Natural killer cell treated with Interleukin-12 subunit alpha and Interleukin-12 subunit beta and Interleukin-15 and Interleukin-18, amount 100 ng/mL, for 72 hours (primary cell): ENCODE measurements at places on chromosomes 16 and 17.

GRCh38 chr17:39822051-39822451, 42.1 kb downstream of the IKZF3 start:
- DNase-seq = no peak

- DNase-seq = no peak
Measured at GRCh38 chr16:89281829-89282228, 64.3 kb downstream of the ZNF778 start.

DNA sequence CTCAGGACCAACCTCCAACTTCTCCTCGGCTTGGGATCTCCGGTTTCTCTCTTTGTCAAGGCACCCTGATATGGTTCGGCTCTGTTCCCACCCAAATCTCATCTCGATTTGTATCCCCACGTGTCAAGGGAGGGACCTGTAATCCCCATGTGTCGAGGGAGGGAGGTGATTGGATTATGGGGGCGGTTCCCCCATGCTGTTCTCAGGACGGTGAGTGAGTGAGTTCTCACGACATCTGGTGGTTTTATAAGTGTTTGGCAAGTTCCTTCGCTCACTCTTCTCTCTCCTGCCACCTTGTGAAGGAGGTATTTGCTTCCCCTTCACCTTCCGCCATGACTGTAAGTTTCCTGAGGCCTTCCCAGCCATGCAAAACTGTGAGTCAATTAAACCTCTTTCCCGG, 117.9 kb downstream of the SEC14L1 start:
- no peak for DNase-seq

GRCh38 chr17:63435681-63436522, 10.2 kb downstream of the CYB561 start:
- no peak for DNase-seq

DNA sequence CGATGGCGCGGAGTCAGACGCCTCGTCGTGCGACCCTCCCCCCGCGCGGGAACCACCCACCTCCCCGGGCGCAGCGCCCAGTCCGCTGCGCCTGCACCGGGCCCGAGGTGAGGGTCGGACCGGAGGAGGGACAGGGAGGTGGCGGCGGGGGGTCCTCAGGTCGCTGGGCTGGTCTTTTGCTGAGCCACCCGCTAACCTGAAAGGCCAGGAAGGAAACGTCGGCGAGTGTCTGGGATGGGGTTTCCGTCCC, 4.9 kb downstream of the TBX2 start:
- DNase-seq = no peak

- DNase-seq = no peak
Measured at GRCh38 chr17:9020824-9021157, 519 bp upstream of the NTN1 start.

- DNase-seq = no peak
Measured at GRCh38 chr16:58031016-58031800, 5.7 kb downstream of the MMP15 start.

DNA sequence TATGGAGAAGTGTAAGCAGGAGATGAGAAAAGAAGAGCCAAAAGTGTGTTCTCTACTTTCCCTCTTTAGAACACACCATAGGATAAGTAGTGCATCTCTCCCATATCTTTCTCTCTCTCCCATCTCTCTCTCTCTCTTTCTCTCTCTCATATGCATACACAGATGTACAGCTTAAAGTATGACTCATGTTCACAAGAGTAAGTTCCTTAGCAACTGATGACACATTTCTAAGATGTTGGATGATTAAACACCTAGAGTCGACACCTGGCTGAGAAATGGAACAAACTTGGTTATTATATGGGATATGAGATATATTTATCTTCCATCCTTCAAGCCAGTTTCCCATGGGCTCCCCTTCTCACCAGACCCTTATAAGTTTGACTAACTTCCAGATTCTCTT, 113.5 kb downstream of the TMEM132E start:
- no peak for DNase-seq

DNA sequence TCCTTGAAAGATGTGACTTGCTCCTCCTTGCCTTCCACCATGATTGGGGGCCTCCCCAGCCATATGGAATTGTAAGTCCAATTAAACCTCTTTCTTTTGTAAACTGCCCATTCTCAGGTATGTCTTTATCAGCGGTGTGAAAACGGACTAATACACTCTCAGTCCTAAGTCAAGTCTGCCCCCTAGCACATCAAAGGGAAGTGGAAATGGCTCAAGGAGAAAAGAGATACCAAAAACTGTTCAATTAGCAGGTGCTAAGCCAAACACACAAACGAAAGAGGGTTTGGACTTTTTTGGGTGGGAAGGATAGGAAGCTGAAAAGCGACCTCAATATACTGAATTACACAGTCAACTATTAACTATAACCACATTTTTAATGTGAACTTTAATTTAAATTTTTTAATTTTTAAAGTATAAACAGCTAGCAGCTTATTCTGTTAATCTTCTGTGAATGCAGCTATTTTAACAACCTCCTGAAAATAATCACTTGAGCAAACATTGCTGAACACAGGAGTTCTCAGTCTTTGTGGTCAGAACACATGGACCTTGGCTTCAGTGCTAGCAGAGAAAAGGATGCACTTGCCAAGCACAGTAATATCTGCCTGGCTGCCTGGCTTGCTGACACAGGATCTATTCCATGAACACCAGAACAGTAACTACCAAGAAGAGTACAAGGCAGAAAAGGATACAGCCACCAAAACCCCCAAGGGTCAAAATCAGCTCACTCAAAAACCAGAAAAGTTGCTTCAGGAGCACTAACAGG, 10.9 kb downstream of the ZNF18 start:
- no peak for DNase-seq

DNA sequence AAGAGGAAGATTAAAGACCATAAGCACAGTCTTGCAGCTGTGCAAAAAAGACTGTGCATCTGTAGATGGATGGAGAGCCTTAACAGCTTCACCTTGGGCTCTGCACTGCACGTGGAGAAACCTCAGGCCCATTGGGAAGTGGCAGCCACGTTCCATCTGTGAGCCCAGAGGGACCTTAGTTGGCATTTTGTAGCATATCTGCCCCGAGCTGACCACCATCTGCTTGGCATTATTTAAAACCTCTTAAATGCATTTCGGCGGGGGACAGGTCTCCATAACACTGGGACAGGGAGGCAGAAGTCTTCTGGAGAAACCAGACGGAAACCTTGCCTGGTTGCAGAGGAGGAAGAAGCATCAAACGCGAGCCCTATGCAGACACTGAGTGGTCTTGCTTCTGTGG, 345.6 kb downstream of the CPPED1 start:
- DNase-seq = no peak

DNA sequence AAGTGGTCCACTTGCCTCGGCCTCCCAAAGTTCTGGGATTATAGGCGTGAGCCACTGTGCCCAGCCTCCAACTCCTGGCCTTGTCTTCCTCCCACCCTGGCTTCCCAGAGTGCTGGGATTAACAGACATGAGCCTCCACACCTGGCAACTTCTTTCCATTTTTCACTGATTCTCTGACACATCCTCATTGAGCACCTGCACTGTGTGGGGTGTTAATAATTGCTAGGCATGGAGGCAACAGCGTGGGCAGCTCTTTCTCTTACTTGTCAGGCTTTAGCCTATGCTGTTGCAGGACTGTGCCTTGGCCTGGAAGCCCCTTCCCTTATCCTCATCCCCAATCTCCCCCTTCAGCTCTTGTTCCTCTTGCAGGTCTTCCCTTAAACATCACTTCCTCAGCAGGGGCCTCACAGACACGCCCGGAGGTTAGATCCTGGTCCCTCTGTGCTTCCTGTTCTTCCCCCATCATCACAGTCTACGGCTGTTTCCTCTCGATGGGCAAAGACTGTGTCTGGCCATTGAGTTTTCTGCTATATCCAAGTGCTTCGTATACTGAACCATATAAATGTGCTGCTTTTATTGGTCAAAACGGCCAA, 7.9 kb downstream of the QPRT start:
- no peak for DNase-seq

GRCh38 chr16:67781565-67781921, 24.8 kb downstream of the RANBP10 start:
- no peak for DNase-seq
